ENCODE measurements at places on chromosomes 1 and 21. TPM values are rescaled to one million over a fixed set of nuclear protein-coding genes. Genes with fewer than 3 reads are reported as not detected.

GRCh38 chr1:121594096-121594495, 409.3 kb downstream of the SRGAP2C start:
- no peak for DNase-seq

Gene MPL
- not detected for total RNA-seq

- DNase-seq: no peak
These were observed 9.8 kb downstream of the RGS18 start for GRCh38 chr1:192167911-192168700.

DNA sequence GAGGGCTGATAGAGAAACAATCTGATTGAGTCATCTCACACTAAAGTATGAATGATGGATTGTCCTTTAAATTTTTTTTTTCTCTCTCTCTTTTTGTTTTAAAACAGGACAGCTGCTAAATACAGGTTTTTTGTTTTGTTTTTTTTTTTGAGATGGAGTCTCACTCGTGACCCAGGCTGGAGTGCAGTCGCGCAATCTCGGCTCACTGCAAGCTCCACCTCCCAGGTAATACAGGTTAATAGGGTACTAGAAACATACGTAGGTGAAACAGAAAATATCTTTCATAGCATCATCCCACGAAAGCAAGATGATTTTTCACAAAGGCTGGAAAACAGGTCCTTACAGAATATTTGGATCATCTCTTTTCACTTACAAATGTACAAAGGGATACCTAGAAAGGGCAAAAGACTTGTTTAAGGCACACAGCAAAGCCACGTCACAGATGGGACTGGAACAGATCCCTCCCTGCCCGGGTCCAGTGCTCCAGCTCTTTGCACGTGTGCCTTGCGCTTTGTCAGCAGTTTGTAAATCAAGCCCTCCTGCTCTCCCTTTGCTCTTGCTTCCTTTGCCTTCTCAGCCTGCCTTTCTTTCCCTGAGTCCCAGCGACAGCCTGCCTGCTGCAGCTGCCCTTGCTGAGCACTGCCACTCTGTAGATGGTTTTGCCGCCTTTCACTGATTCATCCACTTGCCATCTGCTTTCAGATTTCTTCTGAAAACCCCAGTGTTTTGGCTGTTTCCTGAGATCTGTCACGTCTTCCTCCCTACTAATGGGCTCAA, 171.3 kb upstream of the BEND5 start:
- DNase-seq: no peak

DNA sequence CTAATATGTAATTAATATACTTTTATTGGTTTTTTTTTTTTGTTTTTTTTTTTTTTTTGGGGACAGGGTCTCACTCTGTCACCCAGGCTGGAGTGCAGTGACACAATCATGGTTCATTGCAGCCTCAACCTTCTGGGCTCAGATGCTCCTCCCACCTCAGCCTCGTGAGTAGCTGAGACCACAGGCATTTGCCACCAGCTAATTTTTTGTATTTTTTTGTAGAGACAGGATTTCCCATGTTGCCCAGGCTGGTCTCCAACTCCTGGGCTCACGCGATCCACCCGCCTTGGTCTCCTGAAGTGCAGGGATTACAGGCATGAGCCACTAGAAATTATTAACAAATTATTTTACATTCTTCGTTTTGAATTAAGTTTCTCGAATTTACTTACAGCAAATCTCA, 16.8 kb upstream of the POGZ start:
- no peak for DNase-seq

DNA sequence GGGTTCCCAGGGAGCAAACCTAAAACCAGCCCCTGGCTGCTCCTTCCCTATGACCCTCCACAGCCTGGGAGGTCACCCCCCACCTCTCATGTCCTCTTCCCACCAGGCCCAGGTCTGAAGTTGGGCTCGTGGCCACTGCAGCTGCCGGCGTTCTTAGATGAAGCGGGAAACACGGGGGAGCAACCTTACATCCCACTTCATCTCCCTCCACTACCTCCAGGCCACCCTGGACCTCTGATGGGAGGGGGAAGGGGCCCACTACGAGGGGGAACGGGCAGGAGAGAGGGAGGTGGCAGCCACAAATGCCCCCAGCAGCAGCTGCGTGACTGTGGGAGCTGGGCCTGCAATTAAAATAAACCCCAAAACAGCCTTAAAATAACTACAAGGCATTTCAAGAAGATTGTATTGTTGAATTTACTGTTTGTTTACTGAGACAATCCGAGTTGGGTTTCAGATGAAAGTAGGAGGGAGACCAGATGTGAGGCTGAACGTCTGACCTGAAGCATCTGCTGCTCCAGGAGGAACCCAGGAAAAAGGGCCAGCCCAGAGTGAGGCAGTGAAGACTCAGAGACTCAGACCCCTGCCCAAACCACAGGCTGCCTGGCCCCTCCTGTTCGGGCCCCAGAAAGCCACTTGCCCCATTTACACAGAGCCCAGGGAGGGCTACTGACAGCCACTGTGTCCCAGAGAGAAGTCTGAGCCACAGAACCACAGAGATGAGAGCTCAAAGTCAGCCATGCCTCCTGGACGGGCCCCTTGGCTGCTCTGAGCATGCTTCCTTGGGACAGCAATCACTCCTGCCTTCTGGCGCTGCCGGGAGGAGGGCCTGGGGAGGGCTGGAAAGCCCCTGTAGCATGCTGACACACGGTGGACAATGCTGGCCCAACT, 59.8 kb downstream of the GLIS1 start:
- DNase-seq: no peak

DNA sequence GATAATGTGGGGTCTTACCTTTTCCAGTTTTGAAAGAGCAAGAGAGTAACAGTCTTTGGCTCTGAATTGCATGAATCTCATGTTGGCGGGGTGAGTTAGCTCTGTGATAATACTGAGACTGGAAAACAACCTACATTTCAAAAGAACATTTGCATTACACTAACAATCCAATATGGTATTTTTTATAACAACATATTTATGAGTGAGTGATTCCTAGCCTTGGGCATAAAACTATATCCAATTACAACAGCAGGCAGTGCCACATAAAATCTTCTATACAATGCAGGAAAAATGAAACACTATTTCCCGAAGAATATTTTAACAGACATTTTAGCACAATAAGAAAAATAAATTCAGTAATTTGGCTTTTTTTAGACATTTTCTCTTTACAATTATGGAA, 303.0 kb downstream of the KCNT2 start:
- no peak for DNase-seq

Gene OR2L5
- not detected for total RNA-seq

DNA sequence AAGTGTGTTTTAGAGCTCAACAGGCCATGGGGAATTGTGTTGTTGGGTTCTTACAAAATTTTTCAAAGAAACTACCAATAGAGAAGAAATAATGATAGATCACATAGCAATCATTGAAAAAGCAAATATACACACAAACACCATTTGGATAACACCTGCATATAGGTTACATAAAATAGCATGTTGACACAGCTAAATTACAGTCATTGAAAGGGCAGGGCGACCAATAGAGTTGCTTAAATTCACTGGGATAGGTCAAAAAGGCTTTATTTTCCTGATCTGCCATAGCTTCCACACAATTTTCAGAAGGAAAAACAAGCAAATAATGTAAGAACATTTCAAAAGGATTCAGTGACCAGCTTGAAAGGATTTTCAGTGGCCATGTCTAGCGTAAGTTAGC, 57.9 kb upstream of the FGGY start:
- no peak for DNase-seq

- no peak for DNase-seq
These were observed 82.6 kb downstream of the MTR start for GRCh38 chr1:236877661-236878060.

Gene LCE1A
- total RNA-seq: not detected

- DNase-seq: no peak
These were observed 46.3 kb downstream of the ITPKB start for GRCh38 chr1:226692823-226693222.

DNA sequence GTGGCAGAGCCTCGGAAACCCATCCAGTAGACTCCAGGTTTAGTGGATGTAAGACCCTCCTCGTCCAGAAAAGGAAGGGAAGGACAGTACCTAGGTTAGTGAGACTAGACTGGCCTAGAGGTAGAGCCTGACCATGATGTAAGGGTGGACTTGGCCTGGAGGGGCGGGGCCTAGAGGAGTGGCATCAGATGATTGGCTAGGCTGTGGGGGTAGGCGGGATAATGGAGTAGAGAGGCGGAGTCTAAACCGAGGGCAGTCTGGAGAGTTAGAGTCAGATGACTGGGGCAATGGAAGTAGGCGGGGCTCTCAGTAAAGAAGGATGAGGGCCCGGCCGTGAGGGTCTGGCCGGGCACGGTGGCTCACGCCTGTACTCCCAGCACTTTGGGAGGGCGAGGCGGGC, 70.1 kb downstream of the EPHB2 start:
- no peak for DNase-seq

- DNase-seq: no peak
These were observed 62.1 kb downstream of the GNG12 start for GRCh38 chr1:67771152-67771551.

Gene ARID4B
- 43.3 TPM for total RNA-seq

Data from activated CD8-positive, alpha-beta T cell treated with anti-CD3 and anti-CD28 coated beads, Interleukin-2, amount 10 ng/mL, durations not matched to agents 7 days and 5 days (primary cell).